Gastrocnemius medialis (tissue), 4 donors: ENCODE measurements at places on chromosomes 5 and 9. TPM values are rescaled to one million over a fixed set of nuclear protein-coding genes. Genes with fewer than 3 reads are reported as not detected.

GRCh38 chr5:60797482-60798153 lies 46.5 kb downstream of the ELOVL7 start:
- H3K4me1 ChIP-seq: no peaks in the 10 kb centered on the region
- no peak overlapping the region for H3K4me3 ChIP-seq
- H3K27ac ChIP-seq: no peak overlapping the region
- H3K27me3 ChIP-seq: no peaks in the 10 kb centered on the region

- DNase-seq: no peak
- no peak overlapping the region for H3K27ac ChIP-seq
- H3K27me3 ChIP-seq: no peaks in the 10 kb centered on the region
- no peaks in the 10 kb centered on the region for H3K36me3 ChIP-seq
- no peak overlapping the region for H3K4me3 ChIP-seq
- no peaks in the 10 kb centered on the region for H3K4me1 ChIP-seq
Observed at GRCh38 chr9:27408482-27408881, 111.5 kb upstream of the EQTN start.

- peaks cover 3% of the 10 kb centered on the region for H3K36me3 ChIP-seq
- H3K27me3 ChIP-seq: no peaks in the 10 kb centered on the region
- H3K27ac ChIP-seq: no peak overlapping the region
Observed at GRCh38 chr5:74632947-74633356, 7.6 kb downstream of the ENC1 start.

GRCh38 chr5:52661903-52662595 lies 125.7 kb upstream of the ITGA1 start:
- no peaks in the 10 kb centered on the region for H3K36me3 ChIP-seq
- H3K27ac ChIP-seq: no peak overlapping the region
- H3K27me3 ChIP-seq: no peaks in the 10 kb centered on the region
- H3K4me3 ChIP-seq: no peak overlapping the region
- H3K4me1 ChIP-seq: no peaks in the 10 kb centered on the region

DNA sequence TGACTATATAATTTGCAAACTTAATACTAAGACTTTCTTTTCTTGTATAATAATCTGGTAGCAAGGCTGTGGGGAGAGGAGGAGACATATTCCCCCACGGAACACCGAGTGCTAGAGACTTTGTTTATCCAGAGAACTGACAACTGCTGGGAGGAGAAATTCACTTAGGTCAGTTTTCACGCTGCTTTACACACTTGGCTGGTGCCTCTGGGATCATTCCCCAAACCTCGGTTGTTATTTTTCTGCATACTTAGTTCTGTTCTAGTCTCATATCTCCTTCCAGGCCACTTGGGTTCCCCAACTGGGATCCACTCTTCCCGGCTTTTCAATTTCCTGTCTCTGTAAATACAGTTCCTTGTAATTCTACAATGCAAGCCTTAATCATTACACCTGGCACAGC lies 238.2 kb upstream of the ADAMTS16 start:
- no peak overlapping the region for H3K27ac ChIP-seq
- no peaks in the 10 kb centered on the region for H3K36me3 ChIP-seq
- no peak for DNase-seq
- H3K27me3 ChIP-seq: no peaks in the 10 kb centered on the region
- no peak overlapping the region for H3K4me3 ChIP-seq

DNA sequence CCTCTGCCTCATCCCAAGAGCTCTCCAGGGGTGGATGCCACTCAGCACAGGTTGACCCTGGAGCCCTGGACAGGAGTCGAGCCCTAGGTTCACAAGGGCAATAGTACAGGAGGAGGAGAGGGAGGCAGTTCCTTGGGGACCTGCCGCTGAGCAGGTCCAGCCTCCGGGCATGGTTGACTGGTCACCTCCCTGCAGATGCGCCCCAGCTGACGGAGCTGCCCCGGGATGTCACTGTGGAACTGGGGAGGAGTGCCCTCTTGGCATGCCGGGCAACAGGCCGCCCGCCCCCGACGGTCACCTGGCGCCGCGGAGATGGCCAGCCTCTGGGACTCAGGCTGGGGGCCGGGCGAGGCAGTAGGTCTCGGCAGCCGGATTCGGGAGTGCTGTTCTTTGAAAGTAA lies 53.7 kb downstream of the HMCN2 start:
- H3K4me1 ChIP-seq: no peaks in the 10 kb centered on the region
- H3K27me3 ChIP-seq: peaks cover 25% of the 10 kb centered on the region
- H3K4me3 ChIP-seq: no peak overlapping the region
- DNase-seq: no peak
- H3K27ac ChIP-seq: peak overlapping the region; percentile 44

DNA sequence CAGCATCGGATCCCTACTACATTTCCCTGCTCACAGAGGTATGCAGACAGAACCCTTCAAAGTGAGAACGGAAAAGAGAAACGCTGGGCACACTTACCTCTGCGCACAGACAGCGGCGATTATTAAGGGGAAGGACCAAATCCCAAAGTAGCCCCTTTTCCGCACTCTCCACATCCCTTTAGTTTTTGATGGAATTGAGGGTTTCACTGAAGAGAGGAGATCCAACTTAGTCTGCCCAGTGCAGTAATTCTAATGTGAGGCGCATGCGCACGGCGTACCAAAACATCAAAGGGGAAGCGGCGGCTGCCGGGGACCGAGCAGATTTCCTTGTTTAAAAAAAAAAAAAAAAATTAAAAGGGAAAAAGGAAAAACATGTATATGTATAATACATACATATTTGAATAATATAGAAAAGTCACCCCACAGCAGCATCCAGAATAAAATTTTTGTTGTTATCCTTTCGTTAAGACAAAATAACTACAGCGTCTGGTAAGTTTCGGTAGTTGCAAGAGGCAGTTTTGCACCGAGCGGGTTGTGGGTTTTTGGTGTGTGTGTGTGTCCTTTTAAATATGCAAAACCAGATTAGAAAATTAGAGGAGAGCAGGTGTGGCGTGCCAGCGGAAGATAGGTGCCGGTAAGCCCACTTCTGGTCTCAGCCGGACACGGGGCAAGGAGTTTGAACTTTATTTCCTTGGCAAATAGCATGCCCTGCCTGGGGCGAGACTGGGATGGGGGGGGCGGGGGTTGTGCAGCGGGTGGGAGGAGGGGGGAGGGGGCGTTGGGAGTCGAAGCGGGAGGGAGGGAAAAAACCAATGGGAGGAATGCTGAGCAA lies at the start of gene GABRB2:
TSS of gene GABRB2 (minus strand) at position 256 of the 832 bp plus-strand sequence. CDS start at position 174, 82 bp downstream.
- H3K36me3 ChIP-seq: no peaks in the 10 kb centered on the region
- no peak within 1 kb of the TSS for H3K27ac ChIP-seq
- H3K4me1 ChIP-seq: no peaks in the 10 kb centered on the region

- no peaks in the 10 kb centered on the region for H3K36me3 ChIP-seq
- no peaks in the 10 kb centered on the region for H3K27me3 ChIP-seq
- H3K27ac ChIP-seq: no peak overlapping the region
- peaks cover 13% of the 10 kb centered on the region for H3K4me1 ChIP-seq
- H3K4me3 ChIP-seq: no peak overlapping the region
Observed at GRCh38 chr5:86858442-86858841, 240.7 kb downstream of the COX7C start.

- no peak for DNase-seq
- no peak overlapping the region for H3K4me3 ChIP-seq
- no peaks in the 10 kb centered on the region for H3K36me3 ChIP-seq
- no peak overlapping the region for H3K27ac ChIP-seq
Observed at GRCh38 chr5:168737066-168737465, 157.9 kb upstream of the PANK3 start.

GRCh38 chr5:145996135-145996534 lies 59.8 kb downstream of the SH3RF2 start:
- no peak overlapping the region for H3K27ac ChIP-seq
- no peak for DNase-seq
- no peak overlapping the region for H3K4me3 ChIP-seq
- no peaks in the 10 kb centered on the region for H3K4me1 ChIP-seq
- no peaks in the 10 kb centered on the region for H3K27me3 ChIP-seq

- no peak overlapping the region for H3K4me3 ChIP-seq
- no peaks in the 10 kb centered on the region for H3K4me1 ChIP-seq
Observed at GRCh38 chr9:26656003-26656870, 236.4 kb downstream of the CAAP1 start.

PCDHGB7 gene
- total RNA-seq: 3.5 TPM

OLFM1 gene
- 3.4 TPM for total RNA-seq

FAM81B gene
- total RNA-seq: not detected

OR1L8 gene
- total RNA-seq: not detected

ACOT12 gene
- total RNA-seq: not detected

FAT2 gene
- not detected for total RNA-seq

TMEM203 gene
- total RNA-seq: 31.9 TPM
